ENCODE measurements at places on chromosomes 1 and 21.

GRCh38 chr1:202047977-202048376 lies 37.6 kb downstream of the ELF3 start:
- no peak for DNase-seq

- no peak for DNase-seq
These were observed 2.8 kb upstream of the SLC25A34 start for GRCh38 chr1:15733218-15733725.

DNA sequence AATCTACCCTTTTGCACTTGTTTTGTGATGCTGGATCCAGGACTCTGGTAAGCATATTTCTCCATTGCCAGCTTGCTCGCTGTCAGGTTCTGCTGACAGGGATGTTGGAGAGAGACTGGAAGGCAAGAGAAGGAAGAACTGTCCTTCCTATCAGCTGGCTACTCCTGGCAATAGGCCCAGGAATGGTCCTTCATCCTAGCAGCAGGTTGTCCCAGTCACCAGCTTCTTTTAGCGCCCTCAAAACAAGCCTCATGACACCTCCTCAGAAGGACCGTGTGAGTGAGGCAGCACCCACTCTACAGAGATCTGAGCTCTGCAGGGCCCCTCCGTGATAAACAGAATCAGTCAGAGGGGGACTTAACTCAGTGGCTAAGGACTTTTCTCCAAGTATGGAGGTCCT lies 33.1 kb upstream of the SLAMF9 start:
- no peak for DNase-seq

GRCh38 chr1:27446496-27447020 lies 43.4 kb downstream of the WASF2 start:
- no peak for DNase-seq

DNA sequence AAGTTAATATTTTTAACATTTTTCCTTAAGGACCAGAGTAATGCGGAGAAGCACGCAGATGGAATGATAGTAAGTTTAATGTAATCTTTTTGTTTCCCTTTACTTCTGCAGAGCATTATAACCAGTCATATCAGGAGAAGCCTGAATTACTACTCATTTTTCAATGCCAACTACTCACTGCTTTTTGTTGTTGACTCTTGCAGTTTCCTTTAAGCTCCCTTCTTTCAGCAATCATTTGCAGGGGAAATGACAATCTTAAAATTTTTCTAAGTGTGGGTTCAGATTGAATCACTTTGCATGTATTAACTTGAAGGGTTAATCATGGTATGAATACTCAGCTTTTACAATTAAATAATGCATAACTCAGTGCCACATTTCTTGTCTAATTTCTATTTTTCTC lies 122.2 kb downstream of the NRDC start:
- no peak for DNase-seq

Data from T1000 (cell line).